Pancreas (tissue), 10 donors: ENCODE measurements at places on chromosomes 6 and 20.
A peak's percentile ranks its signal among the peaks of the same experiment; 100 is the strongest.

GRCh38 chr20:2451939-2452732 is 18.5 kb downstream of the SNRPB start:
- no peak overlapping the region for H3K27ac ChIP-seq
- peak; percentile 83 for DNase-seq
- H3K36me3 ChIP-seq = no peaks in the 10 kb centered on the region
- no peaks in the 10 kb centered on the region for H3K27me3 ChIP-seq
- H3K4me3 ChIP-seq = no peak overlapping the region

GRCh38 chr6:161422710-161423680 is 149.1 kb upstream of the AGPAT4 start:
- no peaks in the 10 kb centered on the region for H3K27me3 ChIP-seq
- H3K27ac ChIP-seq = no peak overlapping the region
- no peak overlapping the region for H3K4me3 ChIP-seq
- peaks cover 5% of the 10 kb centered on the region for H3K4me1 ChIP-seq
- no peaks in the 10 kb centered on the region for H3K36me3 ChIP-seq

DNA sequence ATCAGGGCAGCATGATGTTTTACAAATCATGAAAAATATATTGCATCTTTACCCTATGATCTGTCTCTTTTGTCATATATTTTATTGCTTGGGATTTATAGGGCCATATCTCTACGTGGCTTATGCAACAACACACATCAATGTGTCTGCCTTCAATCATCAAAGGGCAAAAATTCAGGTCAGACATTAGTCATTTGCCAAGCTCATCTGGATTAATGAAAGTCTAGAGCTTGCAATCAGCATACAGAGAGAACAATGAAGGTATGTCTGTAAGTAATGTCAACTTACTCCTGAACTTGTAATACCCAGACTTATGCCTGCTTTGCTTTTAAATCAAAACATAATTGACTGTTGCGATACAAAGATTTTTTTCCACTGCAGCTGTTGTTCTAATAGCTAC is 282.7 kb downstream of the HAO1 start:
- no peak for DNase-seq
- H3K36me3 ChIP-seq = no peaks in the 10 kb centered on the region
- no peaks in the 10 kb centered on the region for H3K4me1 ChIP-seq
- no peak overlapping the region for H3K4me3 ChIP-seq

DNA sequence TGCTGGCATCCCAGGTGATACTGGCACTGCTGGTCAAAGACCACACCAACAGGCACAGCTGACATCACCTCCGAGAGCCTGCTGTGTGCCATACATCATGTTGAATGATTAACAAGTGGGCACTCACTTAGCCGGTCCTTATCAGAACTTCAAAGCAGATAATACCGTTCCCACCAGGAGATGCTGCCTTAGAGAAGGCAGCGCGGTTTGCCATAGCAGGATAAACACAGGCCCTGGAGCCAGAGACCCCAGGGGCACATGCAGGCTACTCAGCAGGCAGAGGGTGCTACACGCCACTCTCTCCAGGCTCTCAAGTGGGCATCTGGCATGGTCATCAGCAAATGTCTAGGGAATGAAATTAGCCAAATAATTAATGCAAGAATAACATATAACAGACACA is 86.5 kb upstream of the CST7 start:
- H3K27me3 ChIP-seq = no peaks in the 10 kb centered on the region
- no peak overlapping the region for H3K27ac ChIP-seq
- H3K36me3 ChIP-seq = no peaks in the 10 kb centered on the region
- no peak for DNase-seq

DNA sequence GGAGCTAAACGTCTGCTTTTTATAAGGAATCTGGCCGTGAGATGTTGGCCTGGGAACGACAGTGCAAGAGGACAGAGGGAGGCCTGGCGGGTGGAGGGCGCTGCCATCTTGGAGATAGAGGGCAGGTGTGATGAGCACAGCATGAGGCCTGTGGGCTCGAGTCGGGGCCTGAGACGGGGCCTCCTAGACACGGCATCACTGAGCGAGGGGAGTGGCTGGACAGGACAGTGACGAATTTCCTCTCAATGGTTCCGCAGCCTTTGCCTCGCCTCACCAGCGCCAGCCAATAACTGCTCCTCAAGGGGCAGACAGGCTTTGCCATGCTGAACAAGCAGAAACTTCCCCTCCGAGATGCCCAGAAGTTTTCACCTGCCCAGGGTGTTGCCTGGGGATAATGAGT is 376.7 kb downstream of the THBS2 start:
- no peaks in the 10 kb centered on the region for H3K4me1 ChIP-seq
- DNase-seq = no peak
- no peaks in the 10 kb centered on the region for H3K36me3 ChIP-seq
- H3K4me3 ChIP-seq = no peak overlapping the region
- H3K27ac ChIP-seq = no peak overlapping the region

DNA sequence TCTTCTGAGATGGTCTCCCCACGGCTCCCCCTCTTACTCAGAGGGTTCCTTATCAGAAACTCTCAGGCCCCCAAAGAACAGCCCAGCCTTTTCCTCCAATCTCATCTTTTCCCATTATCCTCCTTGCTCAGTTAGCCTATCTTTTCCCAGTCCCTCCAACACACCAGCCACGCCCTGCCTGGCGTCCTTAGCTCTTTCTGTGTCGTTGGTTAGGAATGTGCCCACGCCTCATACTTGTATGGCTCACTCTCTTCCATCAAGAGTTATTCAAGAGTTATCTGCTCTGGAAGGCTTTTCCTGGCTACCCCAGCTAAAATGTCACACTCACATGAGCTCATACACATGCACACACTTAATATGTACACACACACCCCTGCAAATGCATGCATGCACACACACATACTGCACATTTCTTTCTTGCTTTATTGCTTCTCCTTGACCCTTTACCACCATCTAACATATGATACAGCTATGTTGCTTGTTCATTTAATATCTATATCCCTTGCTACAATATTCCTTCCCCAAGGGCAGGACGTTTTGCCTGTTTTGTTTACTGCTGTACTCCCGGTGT is 37.6 kb downstream of the SLC2A10 start:
- no peaks in the 10 kb centered on the region for H3K4me1 ChIP-seq
- no peak for DNase-seq
- H3K36me3 ChIP-seq = no peaks in the 10 kb centered on the region

GRCh38 chr6:7559651-7560385 is 18.3 kb downstream of the DSP start:
- H3K27ac ChIP-seq = peak overlapping the region; percentile 75
- H3K27me3 ChIP-seq = no peaks in the 10 kb centered on the region
- H3K36me3 ChIP-seq = peaks cover 71% of the 10 kb centered on the region
- no peak for DNase-seq

GRCh38 chr6:2467929-2468600 is 222.7 kb upstream of the GMDS start:
- no peak overlapping the region for H3K27ac ChIP-seq
- no peak overlapping the region for H3K4me3 ChIP-seq
- H3K36me3 ChIP-seq = no peaks in the 10 kb centered on the region
- DNase-seq = no peak
- H3K4me1 ChIP-seq = no peaks in the 10 kb centered on the region

DNA sequence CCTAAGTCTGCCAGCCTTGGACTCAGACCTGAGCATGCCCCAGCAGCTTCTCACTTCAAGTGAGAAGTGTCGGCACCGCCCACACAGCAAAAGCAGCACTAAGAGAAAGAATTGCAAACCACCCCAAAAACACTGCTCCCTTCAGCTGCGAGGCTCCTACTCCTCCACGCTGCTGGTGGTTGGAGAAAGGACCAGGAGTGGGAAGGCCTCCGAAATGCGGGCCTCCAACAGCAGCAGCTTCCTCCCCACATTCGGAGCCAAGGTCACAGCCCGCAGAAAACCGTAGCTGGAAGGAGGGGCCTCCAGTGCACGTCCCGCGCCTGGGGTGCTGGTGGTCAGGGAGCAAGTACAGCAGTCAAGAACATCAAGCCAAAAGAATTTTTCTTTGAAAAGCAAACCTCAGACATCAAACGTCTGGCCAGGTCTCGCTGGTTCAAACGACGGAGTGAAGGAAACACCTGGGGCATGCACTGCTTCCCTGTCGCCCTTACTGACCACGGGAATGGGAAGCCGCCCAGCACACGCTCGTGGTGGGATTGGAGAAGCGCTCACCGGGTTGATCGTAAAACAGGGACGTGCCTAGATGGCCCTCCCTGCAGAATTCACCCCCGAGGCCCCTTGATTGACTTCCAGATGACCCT is 185.6 kb upstream of the CST7 start:
- no peak overlapping the region for H3K27ac ChIP-seq
- no peaks in the 10 kb centered on the region for H3K4me1 ChIP-seq
- no peaks in the 10 kb centered on the region for H3K27me3 ChIP-seq
- peak; percentile 1 for DNase-seq

DNA sequence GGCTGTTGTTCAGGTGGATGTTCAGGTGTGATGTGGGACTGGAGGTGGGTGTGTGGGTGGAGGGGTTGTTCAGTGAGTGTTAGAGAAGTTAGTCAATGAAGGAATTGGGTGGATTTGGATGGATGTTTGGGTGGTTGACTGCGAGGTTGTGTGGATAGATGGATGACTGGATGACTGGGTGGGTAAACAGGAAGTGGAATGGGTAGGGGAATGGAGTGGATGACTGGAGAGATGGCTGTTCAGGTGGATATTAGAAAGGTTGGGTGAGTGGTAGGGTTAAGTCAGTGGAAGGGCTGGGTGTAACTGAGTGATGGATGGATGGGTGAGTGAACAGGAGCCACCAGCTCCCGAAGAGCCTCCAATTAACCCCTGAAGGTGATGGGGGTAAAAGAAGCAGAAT is 27.9 kb downstream of the JPH2 start:
- no peak for DNase-seq
- no peak overlapping the region for H3K27ac ChIP-seq
- peaks cover 4% of the 10 kb centered on the region for H3K27me3 ChIP-seq
- H3K4me1 ChIP-seq = no peaks in the 10 kb centered on the region

- no peaks in the 10 kb centered on the region for H3K36me3 ChIP-seq
- no peaks in the 10 kb centered on the region for H3K27me3 ChIP-seq
- no peak overlapping the region for H3K4me3 ChIP-seq
- DNase-seq = no peak
- H3K4me1 ChIP-seq = no peaks in the 10 kb centered on the region
Measured at GRCh38 chr6:157898640-157899039, 75.6 kb downstream of the SNX9 start.

GRCh38 chr6:151276112-151276740 is 36.5 kb downstream of the AKAP12 start:
- no peak overlapping the region for H3K4me3 ChIP-seq
- no peak for DNase-seq
- H3K4me1 ChIP-seq = no peaks in the 10 kb centered on the region
- H3K27me3 ChIP-seq = no peaks in the 10 kb centered on the region

- no peaks in the 10 kb centered on the region for H3K36me3 ChIP-seq
- no peak overlapping the region for H3K27ac ChIP-seq
- DNase-seq = peak; percentile 68
- H3K27me3 ChIP-seq = peaks cover 4% of the 10 kb centered on the region
Measured at GRCh38 chr6:41371461-41371991, 36.1 kb downstream of the NCR2 start.

DNA sequence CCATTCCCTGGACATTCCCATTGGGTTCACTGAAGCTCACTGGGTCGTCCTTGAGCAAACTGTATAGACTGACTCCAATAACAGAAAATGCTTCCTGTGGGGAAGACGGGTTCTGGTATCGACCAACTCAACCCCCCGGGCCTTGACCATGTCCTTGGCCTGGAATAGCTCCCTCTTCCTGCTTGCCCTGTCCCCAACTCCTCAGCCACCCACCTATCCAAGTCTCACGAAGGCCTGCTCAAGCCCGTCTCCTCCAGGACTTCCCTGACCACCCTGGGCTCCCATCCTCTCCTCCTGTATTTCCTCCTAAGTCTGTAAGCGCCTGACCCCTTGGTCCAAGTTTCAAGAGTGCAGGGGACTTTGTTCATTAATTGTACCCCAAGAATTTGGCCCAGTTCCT is 2.8 kb upstream of the HMGA1 start:
- H3K27me3 ChIP-seq = no peaks in the 10 kb centered on the region
- peaks cover 11% of the 10 kb centered on the region for H3K4me1 ChIP-seq
- no peaks in the 10 kb centered on the region for H3K36me3 ChIP-seq
- DNase-seq = peak; percentile 24
- no peak overlapping the region for H3K27ac ChIP-seq

- H3K27ac ChIP-seq = no peak overlapping the region
- DNase-seq = no peak
- no peaks in the 10 kb centered on the region for H3K27me3 ChIP-seq
- no peaks in the 10 kb centered on the region for H3K36me3 ChIP-seq
- no peaks in the 10 kb centered on the region for H3K4me1 ChIP-seq
- H3K4me3 ChIP-seq = no peak overlapping the region
Measured at GRCh38 chr20:17189976-17190695, 36.7 kb upstream of the PCSK2 start.

GRCh38 chr6:106156863-106157262 is 70.7 kb downstream of the PRDM1 start:
- no peaks in the 10 kb centered on the region for H3K27me3 ChIP-seq
- no peaks in the 10 kb centered on the region for H3K36me3 ChIP-seq
- no peaks in the 10 kb centered on the region for H3K4me1 ChIP-seq
- H3K27ac ChIP-seq = no peak overlapping the region
- no peak overlapping the region for H3K4me3 ChIP-seq
- no peak for DNase-seq

- H3K36me3 ChIP-seq = no peaks in the 10 kb centered on the region
- H3K27ac ChIP-seq = no peak overlapping the region
- no peak for DNase-seq
- no peak overlapping the region for H3K4me3 ChIP-seq
- H3K27me3 ChIP-seq = no peaks in the 10 kb centered on the region
Measured at GRCh38 chr6:19477563-19477962, 359.6 kb upstream of the ID4 start.

DNA sequence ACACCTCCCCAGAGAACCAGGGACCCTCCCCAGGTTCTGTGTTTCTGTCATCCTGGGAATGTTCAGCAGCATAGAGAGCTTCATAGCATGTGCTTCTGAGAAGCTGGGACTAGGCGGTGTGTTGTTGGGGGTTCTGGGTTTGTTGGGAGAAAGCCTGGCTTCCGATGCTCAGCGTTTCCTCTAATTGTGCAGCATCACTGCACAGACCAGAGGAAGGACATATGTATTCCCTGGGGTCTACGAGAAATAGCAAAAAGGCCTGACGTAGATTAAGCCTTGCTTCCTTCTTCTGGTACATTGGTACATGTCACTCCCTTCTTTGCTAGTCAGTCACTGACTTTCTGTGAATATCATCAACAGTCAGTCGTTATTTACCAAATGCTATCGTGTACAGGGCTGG is 96.9 kb upstream of the SGK1 start:
- peaks cover 2% of the 10 kb centered on the region for H3K4me1 ChIP-seq
- no peak overlapping the region for H3K27ac ChIP-seq
- H3K4me3 ChIP-seq = no peak overlapping the region

- no peaks in the 10 kb centered on the region for H3K36me3 ChIP-seq
- DNase-seq = no peak
- no peaks in the 10 kb centered on the region for H3K27me3 ChIP-seq
- no peak overlapping the region for H3K4me3 ChIP-seq
Measured at GRCh38 chr6:44522871-44523270, 135.4 kb downstream of the CDC5L start.
